ENCODE measurements at places on chromosomes 16 and 17.

DNA sequence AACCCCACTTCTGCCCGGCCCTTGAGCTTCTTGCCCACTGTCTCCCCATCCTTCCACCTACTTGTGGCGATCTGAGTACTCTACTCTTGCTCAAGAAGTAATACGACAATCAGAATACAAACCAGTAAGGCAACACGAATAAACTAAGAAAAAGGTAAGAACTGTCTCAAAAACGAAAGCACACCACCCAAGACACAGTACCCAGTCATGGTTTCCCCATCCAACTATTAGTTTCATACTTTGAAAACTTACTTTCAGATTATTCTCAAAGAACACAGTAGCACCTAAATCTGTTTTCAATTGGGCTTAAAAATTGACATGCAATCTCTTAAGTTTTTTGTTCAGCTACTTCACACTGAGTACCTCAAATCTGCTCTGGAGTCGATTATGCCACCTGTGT is 13.9 kb downstream of the GINS2 start:
- no peak for DNase-seq

DNA sequence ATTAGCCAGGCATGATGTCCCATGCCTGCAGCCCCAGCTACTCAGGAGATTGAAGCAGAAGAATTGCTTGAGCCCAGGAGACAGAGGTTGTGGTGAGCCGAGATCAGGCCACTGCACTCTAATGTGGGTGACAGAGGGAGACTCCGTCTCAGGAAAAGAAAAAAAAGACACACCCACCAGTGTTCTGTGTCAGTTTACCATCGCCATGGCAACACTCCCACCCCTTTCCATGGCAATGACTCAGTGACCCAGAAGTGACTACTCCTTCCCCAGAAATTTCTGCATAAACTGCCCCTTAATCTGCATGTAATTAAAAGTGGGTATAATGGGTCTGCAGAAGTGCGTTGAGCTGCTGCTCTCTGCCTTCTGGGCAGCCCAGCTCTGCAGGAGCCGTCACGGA is 4.0 kb upstream of the ZC3H18 start:
- no peak for DNase-seq

DNA sequence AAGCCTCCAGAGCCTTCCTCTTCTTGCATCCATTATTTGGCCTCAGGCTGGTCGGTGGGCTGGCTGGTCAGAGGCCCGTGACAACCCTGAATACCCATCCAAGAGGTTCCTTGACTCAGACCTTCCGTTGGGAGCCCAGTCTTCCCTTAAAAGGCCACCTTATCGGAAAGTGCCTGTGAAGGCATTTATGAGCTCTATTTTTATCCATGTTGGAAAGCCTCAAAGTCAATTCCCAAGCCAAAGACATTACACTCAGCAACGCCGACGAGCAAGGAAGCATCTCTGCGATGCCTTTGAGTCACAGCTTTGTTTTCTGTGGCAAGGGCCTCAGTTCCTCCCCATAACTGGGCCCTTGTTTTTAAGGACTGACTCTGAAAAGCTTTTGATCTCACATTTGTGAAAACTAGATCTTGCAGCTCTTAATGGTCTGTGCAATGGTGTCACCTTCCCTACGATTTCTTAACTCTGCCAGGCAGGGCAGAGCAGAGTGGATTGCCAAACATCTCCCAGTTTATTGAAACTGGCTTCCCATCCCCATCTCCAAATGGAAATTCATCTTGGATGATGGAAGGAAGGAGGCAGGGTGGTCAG is 13.3 kb upstream of the SPOP start:
- no peak for DNase-seq

- no peak for DNase-seq
Observed at GRCh38 chr16:2910441-2910969, 1.2 kb upstream of the FLYWCH1 start.

GRCh38 chr16:4651827-4652226 is 27.2 kb downstream of the MGRN1 start:
- no peak for DNase-seq

DNA sequence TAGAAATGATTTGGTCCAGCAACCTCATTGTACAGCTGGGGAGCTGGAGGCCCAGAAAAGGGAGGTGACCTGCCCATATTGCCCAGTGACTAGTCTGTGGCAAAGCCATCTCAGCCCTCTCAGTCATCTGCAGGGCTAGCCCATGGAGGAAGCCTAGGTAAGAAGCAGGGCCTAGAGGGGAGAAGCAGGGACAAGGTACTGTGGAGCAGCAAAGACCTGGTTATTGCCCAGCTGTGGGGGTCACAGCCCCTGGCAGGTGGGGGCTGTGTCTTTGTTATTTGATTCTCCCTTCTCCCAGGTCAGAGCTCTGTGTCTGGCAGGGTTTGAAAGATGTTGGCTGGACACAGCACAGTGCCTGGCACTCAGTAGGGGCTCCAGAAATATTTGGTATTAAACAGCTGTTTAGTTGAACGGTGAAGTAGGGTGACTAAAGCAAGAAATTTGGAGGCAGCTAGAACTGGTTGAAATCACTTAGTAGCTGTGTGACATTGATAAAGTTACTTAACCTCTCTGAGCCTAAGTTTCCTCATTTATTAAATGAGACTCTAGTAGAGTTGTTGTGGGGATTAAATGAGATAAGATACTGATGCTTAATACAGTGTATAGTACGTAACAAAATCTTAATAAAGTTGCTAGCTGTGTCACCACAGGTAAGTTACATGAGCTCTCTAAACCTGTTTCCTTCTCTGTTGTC is 17.3 kb downstream of the CCR7 start:
- DNase-seq = no peak

GRCh38 chr16:84911486-84912216 is 91.9 kb downstream of the CRISPLD2 start:
- no peak for DNase-seq

- no peak for DNase-seq
Observed at GRCh38 chr16:82199209-82199608, 29.2 kb upstream of the MPHOSPH6 start.

DNA sequence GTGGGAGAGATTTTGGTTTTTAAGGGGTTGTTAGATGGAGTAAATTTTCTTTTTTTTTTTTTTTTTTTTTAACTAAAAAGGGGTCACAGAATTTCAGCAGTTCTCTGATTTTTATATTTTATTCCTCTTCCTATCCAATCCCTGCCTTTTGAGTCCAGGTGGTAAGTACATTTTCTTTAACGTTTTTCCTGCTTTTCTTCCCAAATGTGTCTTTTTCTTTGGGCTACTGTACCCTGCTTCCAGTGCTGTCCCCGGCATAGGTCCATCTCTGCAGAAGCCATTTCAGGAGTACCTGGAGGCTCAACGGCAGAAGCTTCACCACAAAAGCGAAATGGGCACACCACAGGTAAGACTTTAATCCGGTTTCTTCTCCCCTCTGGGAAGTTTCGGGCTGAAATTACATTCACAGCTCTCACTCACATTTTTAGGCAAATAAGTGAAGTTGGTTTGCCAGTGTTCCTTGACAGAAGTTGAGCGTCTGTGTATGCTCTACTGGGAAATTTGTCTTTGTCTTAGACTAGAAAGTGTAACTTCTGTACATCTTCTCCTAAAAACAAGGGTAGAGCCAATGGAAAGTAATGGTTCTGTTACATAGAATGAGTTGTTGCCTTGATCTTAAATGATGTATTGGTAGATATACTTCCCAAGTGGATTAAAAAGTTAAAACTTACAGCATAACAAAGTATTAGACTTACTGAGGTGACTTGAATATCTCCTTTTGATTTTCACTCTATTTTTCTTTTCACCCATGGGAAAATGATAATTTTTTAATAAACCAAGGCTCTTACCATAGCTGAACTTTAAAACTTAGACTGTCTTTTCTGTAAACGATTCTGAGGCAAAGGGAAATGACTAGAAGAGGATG is 54.5 kb downstream of the TUBD1 start:
- peak; percentile 50 for DNase-seq

- no peak for DNase-seq
Observed at GRCh38 chr16:49605536-49606254, 232.1 kb downstream of the C16orf78 start.

- DNase-seq = no peak
Observed at GRCh38 chr17:77499699-77500435, 359.1 kb downstream of the SEC14L1 start.

Data from central memory CD4-positive, alpha-beta T cell (primary cell).